ENCODE measurements at places on chromosomes 13 and 19.
A peak's percentile ranks its signal among the peaks of the same experiment; 100 is the strongest.

DNA sequence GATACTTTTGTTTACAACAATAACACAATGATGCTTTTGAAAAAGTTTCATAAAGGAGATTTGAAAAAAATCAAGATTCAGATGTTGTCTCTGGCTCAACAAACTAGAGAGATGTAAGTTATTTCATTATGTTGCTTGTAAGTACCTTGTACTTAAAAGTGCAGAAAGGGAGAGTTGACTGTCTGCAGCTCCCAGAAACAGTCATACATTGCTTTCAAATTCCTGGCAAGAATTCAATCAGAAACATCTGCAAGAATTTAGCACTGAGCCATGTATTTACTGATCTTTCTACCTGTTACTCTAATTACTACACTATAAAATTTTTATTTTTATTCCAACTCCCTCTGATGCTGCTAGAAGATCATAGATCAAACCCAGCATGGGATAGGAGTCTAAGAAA is 1261.3 kb upstream of the SPRY2 start:
- DNase-seq = no peak

- peak; percentile 10 for DNase-seq
Measured at GRCh38 chr19:18633321-18633720, 3.5 kb upstream of the KLHL26 start.

GRCh38 chr19:14837391-14837790 is 2.4 kb upstream of the OR7A5 start:
- DNase-seq = no peak

GRCh38 chr19:17467471-17468301 is 2.6 kb upstream of the SLC27A1 start:
- no peak for DNase-seq

DNA sequence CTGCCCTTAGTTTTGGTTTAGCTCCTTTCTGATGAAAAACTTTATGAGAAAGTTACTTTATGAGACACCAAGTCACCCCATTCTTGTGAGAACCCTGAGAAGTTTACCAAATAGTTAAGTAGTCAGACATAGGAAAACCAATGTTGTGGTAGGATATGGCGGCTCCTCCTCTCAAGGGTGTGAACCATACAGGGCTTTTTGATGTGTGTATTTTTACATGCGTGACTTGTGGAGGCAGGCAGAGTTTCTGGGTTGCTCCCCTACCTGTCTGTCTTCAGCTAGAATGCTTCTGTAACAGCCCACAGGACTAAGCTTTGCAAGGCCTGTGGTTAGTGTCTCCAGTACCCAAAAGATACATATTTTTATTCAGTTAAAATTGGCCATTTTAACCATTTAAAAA is 18.3 kb downstream of the UBAC2 start:
- no peak for DNase-seq

DNA sequence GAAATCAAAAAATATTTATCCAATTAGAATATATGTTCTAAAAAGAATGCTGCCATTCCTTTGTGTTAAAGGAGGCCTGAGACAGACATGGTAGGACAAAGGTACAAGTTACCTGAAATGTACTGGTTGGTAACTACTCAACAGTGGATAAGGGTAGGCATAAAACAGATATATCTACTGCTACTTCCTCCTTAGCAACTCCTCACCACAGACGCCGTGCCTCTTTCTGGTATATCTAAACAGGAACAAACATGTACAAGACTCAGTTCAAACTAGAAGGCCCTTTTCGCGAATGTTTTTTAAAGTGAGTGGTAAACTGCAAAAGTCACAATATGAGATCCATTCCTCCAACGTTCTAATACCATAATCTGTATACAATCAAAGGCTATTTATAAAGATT is 86.9 kb downstream of the TBC1D4 start:
- no peak for DNase-seq

- DNase-seq = peak; percentile 83
Measured at GRCh38 chr19:6020166-6020882, 42.4 kb upstream of the RANBP3 start.

GRCh38 chr13:110113284-110113764 is 193.6 kb downstream of the COL4A1 start:
- no peak for DNase-seq

- no peak for DNase-seq
Measured at GRCh38 chr19:3457528-3458228, 22.6 kb downstream of the SMIM24 start.

DNA sequence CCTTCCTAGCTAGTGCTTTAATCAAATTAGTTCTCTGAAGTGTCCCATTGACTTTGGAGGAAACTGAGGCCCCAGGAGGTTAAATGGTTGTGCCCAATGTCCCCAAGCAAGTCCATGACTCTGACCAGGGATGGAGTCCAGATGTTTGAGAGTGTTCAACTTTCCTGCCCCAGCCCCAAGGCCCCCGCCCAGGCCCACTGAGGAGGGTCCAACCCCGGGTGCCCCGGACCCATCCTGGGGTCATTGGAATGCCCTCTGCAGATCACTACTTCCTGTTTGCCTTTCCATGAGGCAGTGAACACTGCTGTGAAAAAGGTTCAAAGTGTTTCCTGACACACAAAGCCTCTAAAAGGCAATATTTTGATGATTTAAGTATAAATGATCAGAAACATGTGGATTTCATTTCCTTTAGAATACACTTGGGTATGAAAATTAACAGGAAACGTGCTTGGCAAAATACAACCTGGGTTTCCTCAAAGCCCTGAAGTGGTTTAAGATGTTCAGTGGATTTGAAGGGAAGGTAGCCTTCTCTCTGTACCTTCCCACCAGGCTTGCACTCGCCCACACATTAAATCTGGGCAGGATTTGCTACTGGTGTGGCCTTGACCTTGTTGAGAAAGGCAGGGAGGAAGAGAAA is 335.7 kb downstream of the TSHZ3 start:
- DNase-seq = no peak

GRCh38 chr13:86976521-86977324 is 694.4 kb upstream of the SLITRK5 start:
- DNase-seq = no peak

DNA sequence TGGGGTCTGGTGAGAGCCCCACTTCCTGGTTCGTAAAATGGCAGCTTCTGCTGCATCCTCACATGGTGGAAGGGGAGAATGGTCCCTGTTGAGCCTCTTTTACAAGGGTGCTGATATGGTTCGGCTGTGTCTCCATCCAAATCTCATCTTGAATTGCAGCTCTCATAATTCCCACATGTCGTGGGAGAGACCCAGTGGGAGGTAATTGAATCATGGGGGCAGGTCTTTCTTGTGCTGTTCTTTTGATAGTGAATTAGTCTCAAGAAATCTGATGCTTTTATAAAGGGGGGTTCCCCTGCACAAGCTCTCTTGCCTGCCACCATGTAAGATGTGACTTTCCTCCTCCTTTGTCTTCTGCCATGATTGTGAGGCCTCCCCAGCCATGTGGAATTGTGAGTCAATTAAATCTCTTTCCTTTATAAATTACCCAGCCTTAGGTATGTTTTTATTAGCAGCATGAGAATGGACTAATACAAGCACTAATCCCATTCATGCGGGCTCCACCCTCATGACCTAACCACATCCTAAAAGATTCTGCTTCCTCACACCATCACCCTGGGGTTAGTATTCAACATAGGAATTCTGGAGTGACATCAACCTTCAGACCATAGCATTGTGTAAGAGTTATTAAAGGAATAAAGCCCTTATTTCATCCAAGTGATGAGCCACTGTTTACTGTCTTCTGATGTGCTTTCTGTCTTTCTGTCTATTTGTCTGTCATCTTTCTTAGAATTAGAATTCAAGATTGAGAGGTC is 159.0 kb upstream of the IRS2 start:
- no peak for DNase-seq

DNA sequence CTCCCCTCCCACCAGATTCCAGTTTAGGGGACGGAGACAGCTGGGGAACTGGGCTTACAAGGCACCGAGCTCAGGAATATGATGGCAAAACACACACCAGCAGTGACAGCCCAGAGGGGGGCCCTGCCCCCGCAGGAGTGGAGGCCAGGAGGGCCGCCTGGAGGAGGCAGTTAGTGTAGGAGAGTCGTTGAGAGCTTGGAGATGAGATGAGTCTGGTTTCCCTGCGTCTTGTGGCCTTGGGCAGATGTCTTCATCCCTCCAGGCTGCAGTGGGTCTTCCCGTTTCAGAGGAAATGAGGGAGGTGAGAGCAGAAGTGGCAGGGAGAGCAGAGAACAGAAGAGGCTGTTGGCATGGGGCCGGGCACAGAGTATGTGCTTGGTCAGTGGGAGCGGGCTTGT is 4.9 kb downstream of the CELF5 start:
- no peak for DNase-seq

GRCh38 chr13:29456419-29456818 is 139.1 kb downstream of the SLC7A1 start:
- DNase-seq = no peak

- no peak for DNase-seq
Measured at GRCh38 chr19:18167975-18168645, 5.5 kb upstream of the IFI30 start.

DNA sequence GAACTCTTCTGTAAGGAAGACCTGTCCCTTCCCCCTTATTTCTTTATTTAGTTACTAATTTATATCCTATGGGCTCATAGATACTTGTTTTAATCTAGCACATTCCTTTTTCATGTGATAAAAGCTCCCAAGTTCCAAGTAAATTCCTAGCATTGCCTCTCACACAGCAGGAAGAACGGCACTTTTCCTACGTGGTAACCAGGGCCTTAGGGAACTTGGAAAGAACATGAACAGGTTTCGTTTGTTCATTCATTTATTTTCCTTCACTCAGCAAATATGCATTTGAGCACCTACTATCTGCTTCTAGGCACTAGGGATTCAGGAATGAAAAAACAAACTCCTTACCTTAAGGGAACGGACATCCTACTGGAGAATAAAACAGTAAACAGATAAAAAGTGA is 125.1 kb downstream of the SIPA1L3 start:
- no peak for DNase-seq

GRCh38 chr13:93976528-93976927 is 503.0 kb downstream of the DCT start:
- no peak for DNase-seq

DNA sequence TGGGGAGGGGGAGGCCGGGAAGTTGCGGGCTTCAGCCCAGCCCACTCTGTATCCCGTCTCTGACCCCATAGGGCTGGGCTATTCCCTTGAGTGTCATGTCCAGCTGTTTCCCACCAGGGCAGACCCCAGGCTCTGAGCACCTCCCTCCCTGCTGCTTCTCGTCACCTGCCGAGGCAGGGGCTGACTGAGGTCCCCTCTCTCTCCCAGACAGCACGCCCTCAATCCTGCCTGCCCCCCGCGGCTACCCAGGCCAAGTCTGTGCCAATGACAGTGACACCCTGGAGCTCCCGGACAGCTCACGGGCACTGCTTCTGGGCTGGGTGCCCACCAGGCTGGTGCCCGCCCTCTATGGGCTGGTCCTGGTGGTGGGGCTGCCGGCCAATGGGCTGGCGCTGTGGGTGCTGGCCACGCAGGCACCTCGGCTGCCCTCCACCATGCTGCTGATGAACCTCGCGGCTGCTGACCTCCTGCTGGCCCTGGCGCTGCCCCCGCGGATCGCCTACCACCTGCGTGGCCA is 625 bp downstream of the F2RL3 start:
- DNase-seq = no peak

GRCh38 chr13:21071924-21072323 is 10.5 kb upstream of the LATS2 start:
- no peak for DNase-seq

DNA sequence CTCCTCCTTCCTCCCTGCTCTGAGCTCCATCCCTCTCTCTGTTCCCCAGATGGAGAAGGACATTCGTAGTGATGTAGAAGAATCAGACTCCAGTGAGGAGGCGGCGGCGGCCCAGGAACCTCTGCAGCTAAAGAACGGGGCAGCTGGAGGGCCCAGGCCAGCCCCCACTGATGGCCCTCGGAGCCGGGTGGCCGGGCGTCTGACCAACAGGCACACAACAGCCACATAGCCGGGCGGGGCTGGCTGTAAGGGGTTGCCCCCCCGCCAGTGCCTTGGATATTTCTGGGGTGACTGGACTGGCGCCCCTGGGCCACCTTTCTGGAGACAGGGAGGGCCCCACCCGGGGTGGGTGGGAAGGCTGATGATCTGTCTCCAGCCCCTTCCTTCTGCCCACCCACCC is 46.3 kb downstream of the CD320 start:
- DNase-seq = no peak

GRCh38 chr19:40214936-40215335 is 3.2 kb downstream of the TTC9B start:
- no peak for DNase-seq
